WTC11 (cell line): ENCODE measurements at places on chromosomes 3 and 15. TPM values are rescaled to one million over a fixed set of nuclear protein-coding genes. Genes with fewer than 3 reads are reported as not detected.

Gene SEMA5B
- total RNA-seq = 20.4 to 22.0 TPM (median 20.7 TPM) in 3 replicates

Gene ZDHHC19
- total RNA-seq = 4.4 to 5.2 TPM (median 4.5 TPM) in 3 replicates

Gene UPK1B
- 0.18 to 0.42 TPM (median 0.41 TPM) in 3 replicates for total RNA-seq

Gene DGKG
- 0.30 to 0.92 TPM (median 0.57 TPM) in 3 replicates for total RNA-seq

Gene ECE2
- total RNA-seq = 0.46 to 1.2 TPM (median 0.64 TPM) in 3 replicates

Gene RYK
- 46.1 to 54.2 TPM (median 48.5 TPM) in 3 replicates for total RNA-seq

Gene LCTL
- total RNA-seq = 2.2 to 3.2 TPM (median 3.0 TPM) in 3 replicates

Gene CHRM5
- total RNA-seq = not detected in 3 replicates

Gene ST8SIA2
- total RNA-seq = 1.8 to 2.9 TPM (median 2.2 TPM) in 3 replicates

Gene OSTN
- total RNA-seq = not detected in 3 replicates

Gene SST
- 0.32 to 0.70 TPM in 2 of 3 replicates, not detected in the other for total RNA-seq

Gene ZDHHC23
- total RNA-seq = 16.1 to 19.2 TPM (median 17.9 TPM) in 3 replicates

Gene NRROS
- 3.1 to 5.1 TPM (median 4.9 TPM) in 3 replicates for total RNA-seq

Gene SNTN
- total RNA-seq = not detected in 3 replicates

Gene GATA2
- 1.3 to 1.6 TPM (median 1.5 TPM) in 3 replicates for total RNA-seq

Gene PTX3
- 0.59 to 0.76 TPM (median 0.73 TPM) in 3 replicates for total RNA-seq

Gene LRTM1
- not detected in 3 replicates for total RNA-seq

Gene C2CD4A
- total RNA-seq = 0.32 to 0.42 TPM (median 0.41 TPM) in 3 replicates

Gene ROPN1
- not detected in 3 replicates for total RNA-seq

Gene LTF
- 0.14 to 0.30 TPM (median 0.22 TPM) in 3 replicates for total RNA-seq

Gene AP3B2
- 15.2 to 17.7 TPM (median 17.5 TPM) in 3 replicates for total RNA-seq

Gene SAXO2
- 1.9 to 3.8 TPM (median 2.7 TPM) in 3 replicates for total RNA-seq

Gene P2RY13
- total RNA-seq = not detected in 3 replicates

Gene GOLGA8N
- total RNA-seq = 1.1 to 1.8 TPM (median 1.6 TPM) in 3 replicates

Gene SLC35G2
- total RNA-seq = 3.3 to 3.6 TPM (median 3.6 TPM) in 3 replicates

Gene GTF2E1
- 64.5 to 78.0 TPM (median 72.4 TPM) in 3 replicates for total RNA-seq

Gene VILL
- total RNA-seq = 4.7 to 5.9 TPM (median 4.7 TPM) in 3 replicates

Gene CGNL1
- total RNA-seq = 57.3 to 69.5 TPM (median 67.1 TPM) in 3 replicates

Gene ARNT2
- total RNA-seq = 5.0 to 7.0 TPM (median 5.7 TPM) in 3 replicates

Gene TTLL13
- total RNA-seq = 0.18 to 0.76 TPM (median 0.48 TPM) in 3 replicates

Gene UBL7
- 62.1 to 70.1 TPM (median 70.1 TPM) in 3 replicates for total RNA-seq

Gene SV2B
- 0.64 to 1.4 TPM (median 0.82 TPM) in 3 replicates for total RNA-seq

Gene MKRN3
- not detected in 3 replicates for total RNA-seq

Gene TRIM69
- 9.9 to 11.3 TPM (median 10.4 TPM) in 3 replicates for total RNA-seq

Gene MRAS
- 11.1 to 14.8 TPM (median 11.7 TPM) in 3 replicates for total RNA-seq

Gene PRR20G
- 0.18 TPM in 1 of 3 replicates, not detected in the others for total RNA-seq
